ENCODE measurements at places on chromosomes 5 and 9.
A peak's percentile ranks its signal among the peaks of the same experiment; 100 is the strongest.

- peak; percentile 86 for DNase-seq
Measured at GRCh38 chr5:177447066-177447610, 524 bp downstream of the PRR7 start.

GRCh38 chr5:57102905-57103255, 71.0 kb upstream of the GPBP1 start:
- no peak for DNase-seq

DNA sequence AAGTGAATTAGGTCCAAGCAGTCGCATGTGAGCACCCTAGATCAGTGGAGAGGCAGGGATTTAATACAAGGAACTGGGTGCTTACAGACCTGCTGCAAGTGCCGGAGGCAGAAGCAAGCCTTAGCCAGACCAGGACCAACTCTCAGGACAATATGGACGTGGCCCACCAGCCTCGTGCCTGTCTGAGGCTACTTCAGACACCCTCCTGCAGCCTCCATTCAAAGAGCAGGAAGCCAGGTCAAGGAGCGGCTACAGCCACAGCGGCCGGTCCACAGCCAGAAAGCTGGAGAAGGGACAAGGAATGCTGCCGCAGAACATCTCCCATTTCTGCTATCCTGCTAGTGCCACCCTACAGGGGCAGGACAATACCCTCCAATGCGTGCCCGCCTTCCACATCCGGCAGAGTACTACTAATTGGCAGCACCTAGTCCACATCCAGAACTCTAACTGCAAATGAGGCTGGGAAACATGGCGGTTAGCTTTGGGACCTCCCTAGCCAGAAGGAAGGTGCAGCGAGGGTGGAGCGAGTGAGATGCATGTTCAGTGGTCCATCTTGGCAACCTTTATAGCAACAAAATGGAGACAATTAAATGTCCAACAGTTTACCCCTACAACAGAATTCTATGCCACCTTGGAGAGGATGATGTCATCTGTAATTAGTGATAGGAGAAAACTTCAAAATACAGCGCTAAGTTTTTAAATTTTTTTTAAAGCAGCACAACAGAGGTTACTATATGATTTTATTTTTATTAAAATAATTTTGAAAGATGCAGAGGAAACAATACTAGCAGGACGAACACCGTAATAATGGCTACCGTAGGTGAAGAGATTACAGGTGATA, 1.0 kb upstream of the ALDH1B1 start:
- DNase-seq: no peak

DNA sequence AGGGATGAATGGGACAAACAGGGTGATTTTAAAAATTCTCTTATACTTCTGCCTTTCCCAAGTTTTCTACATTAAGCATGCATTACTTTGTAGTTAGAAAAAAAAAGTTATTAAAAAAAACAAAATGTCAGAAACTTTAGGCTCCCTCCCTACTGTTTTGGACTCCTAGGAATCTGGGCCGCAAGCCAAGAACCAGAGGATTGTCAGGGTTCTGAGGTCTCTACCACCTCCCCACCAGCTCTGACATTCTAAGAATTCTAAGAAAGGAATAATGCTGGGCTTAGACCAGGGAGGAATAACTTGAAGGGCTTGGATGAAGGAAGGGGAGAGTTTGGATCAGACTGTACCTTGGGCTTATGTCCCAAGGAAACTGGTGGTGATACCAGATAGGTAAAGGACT, 1.1 kb upstream of the ARHGEF39 start:
- no peak for DNase-seq

- no peak for DNase-seq
Measured at GRCh38 chr5:95035891-95036685, 248.8 kb downstream of the MCTP1 start.

GRCh38 chr9:87359264-87359663, 138.4 kb upstream of the DAPK1 start:
- no peak for DNase-seq

- DNase-seq: peak; percentile 30
Measured at GRCh38 chr5:131640043-131640856, 5.2 kb upstream of the RAPGEF6 start.

GRCh38 chr9:109401169-109401989, 80.5 kb upstream of the EPB41L4B start:
- DNase-seq: peak; percentile 56

GRCh38 chr5:97037819-97038218, 101.9 kb downstream of the LNPEP start:
- DNase-seq: no peak

DNA sequence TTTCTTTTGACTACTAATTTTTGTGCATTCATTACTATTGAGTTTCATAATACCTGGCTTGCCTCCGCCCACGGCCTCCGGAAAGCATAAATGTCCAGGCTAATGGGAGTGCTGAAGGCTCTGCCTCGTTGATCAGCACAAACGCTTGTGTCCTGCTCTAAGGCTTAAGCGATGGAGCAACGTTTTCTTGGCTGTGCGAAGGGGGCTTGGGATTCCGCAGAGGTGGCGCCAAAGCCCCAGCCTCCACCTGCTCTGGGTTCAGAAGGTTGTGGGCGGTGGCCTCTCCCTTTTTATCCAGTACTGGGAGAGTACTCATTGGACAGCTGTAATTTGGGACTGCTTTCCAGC, 19.7 kb downstream of the ANXA2R start:
- DNase-seq: peak; percentile 55

- no peak for DNase-seq
Measured at GRCh38 chr5:82922086-82922734, 155.0 kb downstream of the TMEM167A start.

DNA sequence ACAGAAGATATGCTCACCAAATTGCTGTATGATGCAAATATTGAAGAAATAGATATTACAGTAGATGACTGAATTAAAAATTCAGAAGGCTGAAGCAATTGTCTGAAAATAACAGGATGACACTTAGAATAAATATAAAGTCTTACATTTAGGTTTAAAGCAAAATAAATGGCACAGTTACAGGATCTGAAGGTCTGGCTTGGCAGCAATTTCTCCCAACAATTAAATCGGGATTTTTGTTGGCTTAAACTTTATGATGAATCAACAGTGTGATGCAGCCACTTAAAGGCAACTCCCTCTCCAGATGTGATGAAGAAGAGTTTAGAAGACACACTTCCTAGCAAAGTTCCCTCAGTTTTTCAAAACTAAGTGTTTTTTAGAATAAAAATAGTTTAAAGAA, 80.5 kb downstream of the NREP start:
- DNase-seq: no peak

DNA sequence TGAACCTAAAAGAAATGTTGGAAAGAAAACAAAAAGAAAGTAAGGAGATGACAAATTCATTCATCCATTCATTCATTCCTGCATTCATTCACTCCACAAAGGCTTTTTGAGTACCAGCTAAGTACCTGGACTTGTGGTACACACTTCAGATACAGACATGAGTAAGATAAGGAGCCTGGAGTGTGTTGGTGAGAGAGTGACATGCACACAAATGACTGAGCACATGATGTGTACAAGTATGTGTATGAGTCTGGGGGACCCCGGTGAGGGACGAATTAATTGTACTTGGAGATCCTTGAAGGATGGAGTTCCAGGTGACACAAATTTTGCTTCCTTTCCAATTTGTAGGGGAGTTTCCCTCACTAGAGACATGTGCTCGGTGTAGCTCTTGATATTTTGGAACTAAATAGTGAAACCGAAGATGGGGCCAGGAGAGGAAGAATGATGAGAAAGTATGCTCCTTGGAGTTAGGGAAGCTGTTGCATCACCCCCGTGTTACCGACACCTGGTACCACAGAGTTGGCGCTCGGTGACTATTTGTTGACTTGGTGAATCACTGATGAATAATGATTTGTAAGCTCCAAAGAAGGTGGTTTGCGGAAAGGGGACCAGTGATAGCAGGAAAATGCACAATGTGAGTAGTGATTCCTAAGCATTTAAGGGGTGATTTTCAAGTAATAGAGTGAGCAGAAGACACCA, 509.8 kb downstream of the CCDC171 start:
- DNase-seq: no peak

DNA sequence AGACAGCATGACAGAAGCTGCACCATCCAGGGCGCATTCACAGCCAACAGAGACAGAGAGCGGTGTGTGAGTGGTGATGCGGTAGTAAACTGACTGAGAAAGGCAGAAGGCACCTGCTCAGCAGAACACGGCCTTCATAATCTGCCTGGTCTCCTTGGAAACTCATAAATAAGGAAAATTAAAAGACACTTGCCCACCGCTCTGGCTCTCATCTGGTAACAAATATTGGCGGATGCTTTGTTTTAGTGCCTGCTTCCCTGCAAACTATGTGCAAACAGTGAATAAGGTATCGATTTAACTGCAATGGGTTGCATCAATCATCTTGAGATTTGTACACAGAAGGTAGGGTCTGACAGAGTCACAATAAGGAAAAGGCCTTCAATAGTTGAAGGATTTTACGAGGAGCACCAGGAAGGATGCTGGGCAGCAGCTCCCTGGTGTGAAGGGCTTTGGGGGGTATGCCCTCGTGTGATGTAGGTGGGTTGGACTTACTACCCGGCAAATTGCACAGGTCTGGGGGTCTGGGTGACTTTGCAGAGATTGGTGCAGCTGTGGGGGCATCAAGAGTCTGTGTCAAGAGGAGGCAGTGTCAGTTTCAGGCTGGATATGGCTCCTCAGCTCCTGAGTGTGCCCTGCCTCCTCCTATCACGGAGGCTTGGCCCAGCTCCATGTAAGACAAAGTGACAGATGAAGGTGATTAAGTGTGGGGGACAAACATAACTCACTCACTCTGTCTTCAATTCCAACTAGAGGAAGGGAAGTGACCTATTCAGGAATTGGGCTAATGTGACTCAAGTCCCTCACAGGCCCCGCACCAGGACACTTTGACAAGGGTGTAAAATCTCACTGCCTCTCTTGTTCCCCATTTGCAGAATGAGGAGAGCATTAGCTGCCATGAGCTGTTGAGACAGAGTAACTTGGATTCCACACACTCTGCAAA, 166.7 kb downstream of the ICE1 start:
- DNase-seq: no peak

DNA sequence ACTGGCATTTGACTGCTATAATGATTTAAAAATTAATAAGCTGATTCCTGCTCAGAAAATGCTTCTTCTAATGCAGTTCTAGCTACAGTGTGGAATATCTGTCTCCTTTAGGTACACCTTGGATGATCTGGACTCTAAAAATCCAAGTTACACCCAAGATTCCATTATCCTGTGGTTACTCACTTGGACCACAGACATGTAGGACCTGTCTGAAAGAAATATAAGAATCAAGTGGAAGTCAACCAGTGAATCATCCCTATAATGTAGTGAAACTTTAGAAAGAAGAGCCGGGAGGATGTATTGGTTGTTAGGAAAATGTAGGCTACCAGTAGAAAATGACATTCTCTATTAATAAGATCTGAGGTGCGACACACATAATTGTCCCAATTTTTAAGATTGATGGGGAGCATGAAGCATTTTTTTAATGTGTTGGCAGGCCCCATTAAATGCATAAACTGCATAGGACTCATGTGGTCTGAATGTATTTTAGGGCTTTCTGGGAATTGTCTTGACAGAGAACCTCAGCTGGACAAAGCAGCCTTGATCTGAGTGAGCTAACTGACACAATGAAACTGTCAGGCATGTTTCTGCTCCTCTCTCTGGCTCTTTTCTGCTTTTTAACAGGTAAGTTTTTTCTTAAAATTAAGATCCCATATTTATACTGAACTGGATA, at the start of gene SPINK6:
TSS of gene SPINK6 (plus strand) at position 512 of the 673 bp plus-strand sequence. CDS start at position 567, 55 bp downstream.
- DNase-seq: no peak

GRCh38 chr9:107024193-107024592, 161.2 kb downstream of the ZNF462 start:
- peak; percentile 25 for DNase-seq

DNA sequence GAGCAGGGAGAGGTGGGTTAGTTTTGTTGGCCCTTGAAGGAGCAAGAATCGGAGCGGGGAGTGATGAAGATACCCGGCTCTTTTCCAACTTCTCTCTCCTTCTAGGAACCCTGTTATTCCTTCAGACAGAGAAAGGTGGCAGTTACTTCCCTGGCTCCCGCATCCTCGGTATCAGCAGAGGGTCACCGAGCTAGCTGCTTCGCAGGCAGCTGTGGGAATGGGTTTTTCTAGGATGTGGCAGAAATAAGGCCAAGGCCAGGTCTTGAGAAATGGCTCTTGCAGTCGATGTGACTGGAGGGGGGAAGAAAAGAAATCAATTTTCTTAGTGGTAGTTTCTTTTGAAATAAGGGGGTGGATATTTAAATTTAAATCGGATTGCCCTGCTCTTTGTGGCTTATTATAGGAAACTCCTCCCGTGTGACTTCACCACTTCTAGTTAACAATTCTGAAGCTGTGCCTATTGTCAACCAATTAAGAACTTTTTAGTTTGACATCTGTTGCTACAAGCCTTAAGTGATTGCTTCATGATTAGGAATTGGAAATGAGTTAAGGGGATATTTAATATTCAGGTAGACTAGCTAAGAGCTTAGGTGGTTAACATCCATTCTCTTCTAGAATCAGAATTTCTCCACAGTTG, 1.4 kb downstream of the SAP30L start:
- DNase-seq: no peak

GRCh38 chr9:72309364-72310133, 55.5 kb downstream of the ZFAND5 start:
- DNase-seq: no peak

DNA sequence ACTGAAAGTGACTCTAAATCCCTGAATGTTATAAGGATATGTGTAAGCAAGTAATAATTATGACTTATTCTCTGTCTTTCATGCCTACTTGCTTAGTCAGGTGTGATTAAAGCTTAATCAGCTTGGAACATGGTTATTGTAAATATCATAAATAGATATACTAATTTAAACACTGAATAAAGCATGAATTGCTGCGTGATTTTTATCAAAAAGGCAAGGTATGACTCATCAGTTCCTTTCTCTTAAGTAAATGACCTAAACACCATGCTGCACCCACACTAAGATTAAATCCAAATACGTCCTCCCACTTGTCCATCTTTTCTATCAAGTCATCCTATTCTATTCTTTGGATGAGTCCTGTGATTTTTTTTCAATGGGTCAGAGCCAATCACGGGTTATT, 124.6 kb upstream of the MTAP start:
- DNase-seq: no peak

DNA sequence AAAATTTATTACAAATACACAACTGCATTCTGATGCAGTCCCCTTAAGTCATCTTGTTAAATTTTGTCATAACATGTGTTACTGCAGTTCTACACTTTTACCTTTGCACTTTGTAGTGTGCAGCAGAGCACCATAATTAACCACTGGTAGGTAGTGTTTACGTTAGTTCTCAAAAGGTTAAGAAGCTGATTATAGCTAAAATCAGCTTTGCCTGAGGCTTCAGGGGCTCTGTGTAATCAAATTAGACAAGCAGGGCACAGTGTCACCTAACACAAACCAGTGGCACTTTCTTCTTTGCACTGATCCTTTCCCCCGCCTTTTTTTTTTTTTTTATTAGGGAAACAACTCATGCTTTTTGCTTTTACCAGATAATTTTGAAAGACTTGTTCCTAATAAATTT, 26.1 kb downstream of the POU5F2 start:
- no peak for DNase-seq

GRCh38 chr5:117863586-117864296, 1124.6 kb downstream of the DTWD2 start:
- DNase-seq: no peak
